Head of caudate nucleus (tissue), 42 donors: ENCODE measurements at places on chromosomes 2 and 18.
A peak's percentile ranks its signal among the peaks of the same experiment; 100 is the strongest.

DNA sequence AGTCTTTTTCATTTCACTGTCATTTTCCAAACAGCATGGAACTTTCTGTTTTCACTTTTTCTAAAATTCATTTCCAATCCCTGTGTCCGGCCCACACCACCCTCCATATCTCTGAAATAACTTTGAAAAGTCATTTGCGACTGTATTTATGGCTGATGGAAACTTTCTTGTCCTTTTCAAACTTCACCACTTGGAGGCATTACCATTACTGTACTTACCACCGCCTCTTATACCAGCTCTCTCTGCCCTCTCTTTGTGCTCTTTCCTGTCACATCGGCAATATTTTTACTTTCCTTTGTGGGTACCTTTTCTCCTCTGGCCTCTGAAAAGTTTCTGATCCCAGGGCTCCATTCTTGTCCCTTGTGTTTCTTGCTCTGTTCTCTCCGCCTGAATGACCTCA is 39.5 kb upstream of the IL1RL1 start:
- DNase-seq, result no peak

- no peak for DNase-seq
These were observed 21.7 kb downstream of the ARHGAP28 start for GRCh38 chr18:6751222-6751621.

DNA sequence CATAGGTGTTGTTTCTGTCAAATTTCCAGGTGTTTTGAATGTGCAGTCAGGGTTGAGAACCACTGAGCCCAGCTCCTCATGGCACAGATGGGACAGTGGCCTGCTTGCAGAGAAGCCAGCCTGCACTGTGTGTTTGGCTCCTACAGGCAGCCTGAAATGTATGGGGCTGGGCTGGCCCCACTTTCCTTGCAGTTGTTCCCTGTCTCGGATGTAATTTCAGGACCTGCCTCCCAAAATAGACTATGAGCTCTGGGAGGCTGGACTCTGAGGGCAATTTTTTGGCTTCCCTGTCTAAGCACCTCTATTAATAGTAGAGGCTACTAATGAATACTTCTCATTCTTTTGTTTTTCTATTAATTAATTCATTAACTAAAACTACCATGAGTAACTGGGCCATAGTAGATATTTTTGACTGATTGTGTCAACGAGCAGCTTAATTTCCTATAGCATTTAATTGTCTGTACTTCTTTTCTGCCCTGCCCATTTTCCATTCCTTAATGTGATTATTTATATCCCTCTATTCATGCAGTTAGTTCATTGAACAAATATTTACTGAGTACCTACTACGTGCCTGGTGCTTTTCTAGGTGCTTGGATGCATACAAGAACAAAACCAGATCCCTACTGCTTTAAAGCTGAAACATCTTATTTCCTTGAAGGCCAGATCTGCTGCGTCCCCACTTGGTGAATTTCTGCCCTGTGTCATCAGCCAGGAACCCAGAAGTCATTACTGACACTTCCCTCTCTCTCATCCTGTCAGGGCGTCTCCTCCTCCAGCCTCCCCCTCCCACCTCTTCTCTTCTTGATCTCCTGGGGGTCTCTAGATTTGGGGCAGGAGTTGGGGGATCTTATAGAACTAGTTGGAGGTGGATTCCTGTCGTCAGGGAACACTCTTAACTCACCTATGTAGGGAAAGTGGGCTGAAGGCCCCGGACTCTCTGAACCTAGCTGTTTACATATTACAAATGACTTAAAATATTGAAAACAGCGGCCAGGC is 16.3 kb downstream of the DYSF start:
- no peak for DNase-seq

GRCh38 chr2:86433137-86433536 is 8.0 kb upstream of the KDM3A start:
- DNase-seq, result no peak

GRCh38 chr2:158407031-158407430 is 49.5 kb downstream of the CCDC148 start:
- no peak for DNase-seq

DNA sequence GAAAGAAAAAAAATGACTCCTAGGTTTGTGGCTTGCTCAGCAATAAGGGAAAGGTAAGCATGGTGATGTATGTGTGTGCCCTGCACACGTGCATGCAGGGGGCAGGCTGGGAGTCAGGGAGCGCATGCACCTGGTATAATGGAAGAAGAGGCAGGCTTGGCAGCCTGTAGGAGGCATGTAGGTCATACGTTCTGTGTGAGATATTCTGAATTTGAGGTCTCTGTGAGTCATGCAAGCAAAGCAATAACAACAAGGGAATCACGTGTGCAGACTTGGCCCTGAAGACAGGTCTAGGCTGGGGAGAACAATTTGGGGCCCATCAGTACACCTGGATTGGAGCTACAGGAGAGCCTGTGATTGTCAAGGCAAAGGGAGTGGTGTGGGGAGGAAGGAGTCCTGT is 94.5 kb upstream of the TTC39C start:
- DNase-seq, result no peak

DNA sequence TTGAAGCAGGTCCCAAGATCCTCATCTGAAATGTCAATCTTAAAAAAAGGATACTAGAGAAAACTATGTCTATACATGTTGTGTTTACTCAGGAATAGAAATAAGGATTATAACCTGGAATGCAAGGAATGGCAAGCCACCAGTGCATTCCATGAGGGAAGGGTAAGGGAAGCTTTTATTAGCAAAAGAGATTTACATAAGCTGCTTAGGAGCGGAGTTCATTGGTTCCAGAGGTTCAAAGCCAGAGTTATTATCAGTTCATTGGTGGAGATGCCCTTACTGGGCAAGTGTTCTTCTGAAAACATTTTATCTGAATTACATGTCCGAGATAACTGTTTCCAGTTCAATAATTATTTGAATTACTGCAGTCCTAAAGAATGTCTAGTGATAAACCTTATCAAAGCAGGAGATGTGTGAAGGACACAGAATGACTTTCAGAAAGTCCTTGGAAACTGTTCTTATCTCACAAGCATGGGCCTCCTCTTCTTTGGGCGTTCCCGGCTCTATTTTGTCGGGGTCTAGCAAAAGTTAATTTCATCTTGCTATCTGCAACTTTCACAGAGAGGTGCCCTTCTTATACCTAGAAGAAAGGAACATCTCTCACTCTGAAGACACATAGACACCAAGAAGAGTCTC is 23.5 kb downstream of the COMMD1 start:
- no peak for DNase-seq

DNA sequence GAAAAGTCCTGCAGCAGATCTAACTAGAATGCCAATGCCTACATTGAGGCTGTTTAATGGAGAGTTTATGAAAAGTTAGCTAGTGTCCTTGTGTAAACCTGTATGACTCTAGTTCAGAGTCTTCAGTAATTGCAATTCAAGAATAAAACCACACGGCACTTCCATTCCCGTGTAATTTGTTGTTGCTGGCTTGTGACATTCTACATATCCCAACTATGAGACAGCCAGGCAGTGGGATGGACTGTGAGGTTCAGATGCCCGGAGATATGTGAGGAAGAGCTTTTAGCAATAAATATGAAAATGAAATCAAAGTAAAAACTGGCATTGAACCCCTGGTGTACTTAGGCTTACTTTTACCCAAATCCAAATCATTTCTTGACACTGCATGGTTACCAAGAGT is 263.4 kb downstream of the NEDD4L start:
- no peak for DNase-seq

DNA sequence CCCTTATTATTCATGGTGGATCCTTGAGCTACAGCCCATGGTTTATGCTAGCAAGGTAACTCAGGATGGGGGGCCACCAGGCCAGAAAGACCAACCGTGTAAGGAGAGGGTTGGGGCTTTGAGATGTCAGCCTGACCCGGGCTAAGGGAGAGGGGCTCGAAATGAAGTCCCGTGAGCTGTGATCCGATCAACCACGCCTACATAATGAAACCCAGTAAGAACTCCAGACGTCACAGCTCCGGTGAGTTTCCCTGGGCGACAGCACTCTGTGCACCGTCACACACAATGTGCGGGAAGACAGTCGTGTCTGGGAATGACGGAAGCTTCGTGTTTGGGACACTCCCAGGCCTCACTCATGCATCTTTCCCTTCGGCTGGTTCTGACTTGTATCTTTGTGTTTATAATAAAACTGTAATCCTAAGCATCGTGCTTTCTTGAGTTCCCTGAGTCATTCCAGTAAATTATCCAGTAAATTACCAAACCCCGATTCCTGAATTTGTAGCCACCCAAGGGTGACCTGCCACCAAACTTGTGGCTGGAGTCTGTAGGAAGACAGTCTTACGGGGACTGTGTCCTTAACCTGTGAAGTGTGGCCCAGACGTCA is 44.2 kb downstream of the CYP27C1 start:
- DNase-seq, result no peak

GRCh38 chr2:234952270-234953115 is 676 bp downstream of the SH3BP4 start:
- peak; percentile 44 for DNase-seq

GRCh38 chr2:217035967-217036366 is 176.1 kb upstream of the TNP1 start:
- no peak for DNase-seq

DNA sequence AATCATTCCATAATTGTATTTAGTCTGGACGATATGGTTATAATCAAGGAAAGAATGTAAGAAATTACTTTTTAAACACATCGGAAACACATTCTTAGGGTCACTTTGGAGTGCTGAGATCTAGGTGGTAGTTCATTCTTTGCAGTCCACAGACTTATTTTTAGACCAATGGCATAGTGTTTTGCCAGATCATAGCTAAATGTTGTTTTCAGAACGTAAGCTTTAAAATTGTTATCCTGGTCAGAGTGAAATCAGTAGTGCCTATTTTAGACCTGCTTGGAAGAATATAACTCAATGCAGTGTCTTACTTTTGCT is 4.3 kb downstream of the MYL12A start:
- no peak for DNase-seq

- no peak for DNase-seq
These were observed 179.4 kb upstream of the DCC start for GRCh38 chr18:52160636-52161035.

- no peak for DNase-seq
These were observed 50.5 kb downstream of the DDX1 start for GRCh38 chr2:15642011-15642814.

DNA sequence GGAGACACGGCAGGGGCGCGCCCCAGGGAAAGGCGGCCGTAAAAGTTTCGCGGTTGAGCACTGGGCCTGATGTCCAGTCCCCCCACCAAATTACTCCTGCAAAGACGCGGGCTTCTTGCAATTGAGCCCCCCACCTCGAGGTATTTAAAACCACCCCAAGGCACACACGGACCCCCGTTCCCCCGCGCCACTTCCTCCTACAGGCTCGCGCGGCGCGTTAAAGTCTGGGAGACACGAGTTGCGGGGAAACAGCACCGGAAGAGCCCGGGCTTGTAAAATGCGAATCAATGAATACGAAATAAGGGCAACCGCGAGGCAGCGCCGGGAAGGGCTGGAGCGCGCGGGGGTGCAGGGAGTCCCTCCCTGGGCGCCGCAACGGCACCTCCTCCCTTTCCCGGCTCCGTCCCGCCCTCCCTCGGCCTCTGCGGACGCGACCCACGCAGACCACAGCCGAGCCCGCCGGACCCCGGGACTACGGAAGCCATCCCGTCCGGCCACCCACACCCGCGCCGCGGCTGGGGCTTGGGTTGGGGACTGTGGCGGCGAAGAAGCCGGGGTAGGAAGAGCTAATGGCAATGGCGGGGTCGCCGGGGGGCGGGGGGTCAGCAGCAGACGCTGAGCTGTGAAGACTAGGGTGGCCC is 918 bp upstream of the NETO1 start:
- peak; percentile 27 for DNase-seq

- DNase-seq, result no peak
These were observed 316.0 kb downstream of the SOX11 start for GRCh38 chr2:6008186-6008585.

DNA sequence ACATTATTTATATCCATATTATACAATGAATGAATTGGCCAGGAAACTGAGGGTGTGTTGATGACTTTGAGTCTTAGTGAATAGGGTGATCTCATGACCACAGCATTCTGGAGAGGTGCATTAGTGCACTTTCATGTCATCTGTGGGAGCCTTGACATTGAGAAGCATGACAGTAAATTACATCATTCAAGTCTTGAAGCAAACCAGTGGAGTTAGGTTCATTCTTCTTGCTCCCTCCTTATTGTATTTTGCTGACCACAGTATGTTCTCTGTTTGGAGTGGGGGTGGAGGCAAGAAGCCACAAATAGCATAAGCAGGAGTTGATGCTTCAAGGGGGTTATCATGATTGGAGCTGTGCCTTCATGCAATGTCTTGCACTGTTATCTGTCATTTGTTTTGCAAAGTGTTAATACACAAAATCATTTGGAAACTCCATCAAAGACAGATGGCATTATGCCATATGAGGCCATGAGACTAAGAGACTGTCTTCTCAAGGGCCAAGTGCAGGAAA is 680.2 kb downstream of the NYAP2 start:
- no peak for DNase-seq

- no peak for DNase-seq
These were observed 37.8 kb upstream of the TNP1 start for GRCh38 chr2:216897561-216898203.

- no peak for DNase-seq
These were observed 28.8 kb upstream of the MBP start for GRCh38 chr18:77161383-77161782.

- DNase-seq, result no peak
These were observed 723.1 kb downstream of the TMEM182 start for GRCh38 chr2:103484906-103485305.

- DNase-seq, result peak; percentile 45
These were observed 310.7 kb upstream of the EPAS1 start for GRCh38 chr2:45986509-45986908.

- DNase-seq, result no peak
These were observed 18.7 kb upstream of the MAPRE2 start for GRCh38 chr18:35022426-35023001.

- DNase-seq, result no peak
These were observed 137.0 kb downstream of the RND3 start for GRCh38 chr2:150350500-150350899.

DNA sequence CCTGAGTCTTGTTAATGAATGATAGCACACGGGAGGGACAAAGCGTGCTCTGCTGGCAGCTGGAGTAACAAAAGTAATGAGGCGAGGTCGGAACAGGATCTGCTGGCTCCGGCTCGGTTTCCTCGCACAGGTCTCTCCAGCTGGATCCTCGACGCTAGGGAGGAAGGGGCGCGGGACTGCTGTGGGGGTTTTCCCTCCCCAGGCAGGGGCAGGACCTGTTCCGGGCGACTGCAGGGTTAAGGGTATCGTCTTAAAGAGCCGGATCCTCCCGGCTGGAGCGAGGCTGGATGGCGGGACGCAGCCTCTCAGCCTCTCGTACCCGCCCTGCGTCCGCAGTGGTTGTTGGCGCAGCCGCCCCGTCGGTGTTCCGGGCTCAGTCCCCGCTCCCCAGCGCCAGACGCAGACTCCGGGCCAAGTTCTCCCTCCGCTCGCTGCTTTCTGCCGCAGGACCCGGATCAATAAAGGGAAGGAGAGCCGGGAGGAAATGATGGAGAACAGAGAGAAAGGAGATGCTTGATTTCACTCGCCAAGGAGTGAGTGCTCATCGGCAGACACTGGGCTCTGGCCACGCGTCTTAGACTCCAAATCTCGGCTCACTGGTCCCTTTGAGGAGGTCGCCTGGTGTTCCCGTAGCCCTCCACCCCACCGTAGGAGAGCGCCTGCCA is 1.1 kb upstream of the LIPG start:
- no peak for DNase-seq

GRCh38 chr18:3510896-3511295 is 60.9 kb downstream of the TGIF1 start:
- no peak for DNase-seq

GRCh38 chr2:168593713-168594112 is 137.6 kb downstream of the CERS6 start:
- no peak for DNase-seq
